ENCODE measurements at places on chromosomes 3 and 15.
A peak's percentile ranks its signal among the peaks of the same experiment; 100 is the strongest.

GRCh38 chr15:40060236-40060961 lies 21.4 kb upstream of the SRP14 start:
- peaks cover 7% of the 10 kb centered on the region for H3K36me3 ChIP-seq
- H3K27ac ChIP-seq: no peak overlapping the region
- DNase-seq: no peak
- peaks cover 6% of the 10 kb centered on the region for H3K27me3 ChIP-seq

GRCh38 chr3:194272221-194272620 lies 78.9 kb downstream of the CPN2 start:
- H3K4me3 ChIP-seq: no peak overlapping the region
- peaks cover 16% of the 10 kb centered on the region for H3K4me1 ChIP-seq
- H3K36me3 ChIP-seq: peaks cover 2% of the 10 kb centered on the region
- no peak for DNase-seq
- H3K27ac ChIP-seq: no peak overlapping the region

DNA sequence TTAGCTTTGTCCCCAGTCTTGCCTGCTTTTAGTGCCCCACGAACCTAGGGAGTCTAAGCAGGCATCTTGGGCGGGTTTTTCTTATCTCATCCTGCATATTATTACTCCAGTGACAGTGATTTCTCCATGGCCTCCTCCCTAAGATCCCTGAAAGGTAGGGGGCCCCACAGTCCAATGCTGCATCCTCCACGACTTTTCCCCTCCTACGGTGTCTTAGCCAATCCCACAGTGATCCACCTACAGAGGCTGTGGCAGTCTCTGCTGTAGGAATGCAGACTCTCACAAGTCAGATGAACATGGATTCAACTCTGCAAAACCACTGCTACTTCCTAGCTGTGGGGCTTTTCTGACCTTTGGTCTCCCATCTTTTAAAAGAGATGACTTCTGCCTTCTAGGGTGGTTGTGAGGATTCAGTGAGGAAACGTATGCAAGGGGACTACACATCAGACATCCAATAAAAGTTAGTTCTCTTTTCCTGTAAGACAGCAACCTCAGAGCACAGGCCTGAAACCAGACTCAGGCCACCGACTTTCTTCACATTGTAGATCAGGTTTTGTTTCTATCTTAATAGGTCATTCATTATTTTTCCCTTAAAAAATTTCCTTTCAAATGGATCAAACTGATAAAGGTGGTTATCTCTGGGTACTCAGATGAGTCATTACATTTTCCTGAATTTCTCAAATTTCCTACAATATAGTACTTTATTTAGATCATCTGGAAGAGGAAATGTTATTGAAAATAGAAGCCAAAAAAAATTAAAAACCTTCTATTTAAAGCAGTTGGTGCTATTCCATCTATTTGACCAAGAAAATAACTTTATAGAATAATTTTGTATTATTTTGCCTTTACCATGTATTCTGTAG lies 23.2 kb downstream of the ILDR1 start:
- peaks cover 34% of the 10 kb centered on the region for H3K27me3 ChIP-seq
- H3K4me3 ChIP-seq: no peak overlapping the region
- peaks cover 2% of the 10 kb centered on the region for H3K36me3 ChIP-seq
- no peak for DNase-seq

GRCh38 chr3:15535732-15536131 lies 14.2 kb upstream of the COLQ start:
- H3K27ac ChIP-seq: peak overlapping the region; percentile 95
- H3K36me3 ChIP-seq: no peaks in the 10 kb centered on the region
- peak overlapping the region; percentile 78 for H3K4me3 ChIP-seq
- no peaks in the 10 kb centered on the region for H3K27me3 ChIP-seq

- peaks cover 7% of the 10 kb centered on the region for H3K27me3 ChIP-seq
- H3K4me3 ChIP-seq: no peak overlapping the region
- no peak for DNase-seq
- no peaks in the 10 kb centered on the region for H3K4me1 ChIP-seq
- no peak overlapping the region for H3K27ac ChIP-seq
- H3K36me3 ChIP-seq: no peaks in the 10 kb centered on the region
Measured at GRCh38 chr3:123370819-123371218, 78.1 kb downstream of the ADCY5 start.
